ENCODE measurements at places on chromosomes 6 and 20.

DNA sequence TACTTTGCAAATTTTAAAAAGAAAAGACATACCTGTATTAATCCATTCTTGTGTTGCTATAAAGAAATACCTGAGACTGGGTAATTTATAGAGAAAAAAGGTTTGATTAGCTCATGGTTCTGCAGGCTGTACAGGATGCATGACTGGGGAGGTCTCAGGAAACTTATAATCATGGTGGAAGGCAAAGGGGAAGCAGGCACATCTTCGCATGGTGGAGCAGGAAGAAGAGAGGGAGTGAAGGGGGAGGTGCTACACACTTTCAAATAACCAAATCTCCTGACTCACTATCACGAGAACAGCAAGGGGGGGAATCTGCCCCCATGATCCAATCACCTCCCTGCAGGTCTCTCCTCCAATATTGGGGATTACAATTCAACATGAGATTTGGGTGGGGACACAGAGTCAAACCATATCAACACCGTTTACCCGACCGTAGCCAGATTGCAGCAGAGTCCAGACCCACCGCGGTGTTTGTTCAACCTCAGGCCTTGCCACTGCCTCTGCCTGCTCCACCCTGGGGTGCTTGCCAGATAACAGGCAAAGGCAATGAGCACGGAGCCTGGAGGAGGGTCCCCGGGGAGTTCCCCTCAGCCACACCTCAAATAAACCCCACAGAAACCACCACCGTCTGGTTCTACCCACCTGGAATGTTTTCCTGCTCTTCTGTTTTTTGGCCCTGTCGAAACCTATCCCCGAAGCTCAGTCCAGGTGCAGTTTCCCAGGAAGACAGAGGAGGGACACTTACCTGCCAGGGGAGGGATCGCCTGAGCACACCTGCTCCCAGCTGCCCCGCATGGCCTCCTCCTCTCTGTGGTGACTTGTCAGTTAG lies 142.2 kb upstream of the AFDN start:
- DNase-seq = no peak

DNA sequence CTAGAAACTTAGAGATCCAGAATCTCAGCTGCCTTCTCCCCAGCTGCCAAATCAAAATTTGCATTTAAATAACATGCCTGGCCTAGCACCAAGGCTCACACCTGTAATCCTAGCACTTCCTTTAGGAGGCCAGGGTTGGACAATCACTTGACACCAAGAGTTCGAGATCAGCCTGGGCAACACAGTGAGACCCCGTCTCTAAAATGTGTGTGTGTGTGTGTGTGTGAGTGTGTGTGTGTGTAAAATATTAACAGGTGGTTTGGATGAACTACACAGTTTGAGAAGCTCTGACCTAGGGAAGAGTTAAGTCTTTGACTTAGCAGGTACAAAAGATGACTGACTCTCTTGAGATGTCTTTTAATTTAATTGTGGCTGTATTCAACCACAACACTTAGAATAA lies 20.2 kb upstream of the CD2AP start:
- no peak for DNase-seq

- DNase-seq = no peak
Observed at GRCh38 chr20:25052255-25053194, 5.4 kb downstream of the ACSS1 start.

DNA sequence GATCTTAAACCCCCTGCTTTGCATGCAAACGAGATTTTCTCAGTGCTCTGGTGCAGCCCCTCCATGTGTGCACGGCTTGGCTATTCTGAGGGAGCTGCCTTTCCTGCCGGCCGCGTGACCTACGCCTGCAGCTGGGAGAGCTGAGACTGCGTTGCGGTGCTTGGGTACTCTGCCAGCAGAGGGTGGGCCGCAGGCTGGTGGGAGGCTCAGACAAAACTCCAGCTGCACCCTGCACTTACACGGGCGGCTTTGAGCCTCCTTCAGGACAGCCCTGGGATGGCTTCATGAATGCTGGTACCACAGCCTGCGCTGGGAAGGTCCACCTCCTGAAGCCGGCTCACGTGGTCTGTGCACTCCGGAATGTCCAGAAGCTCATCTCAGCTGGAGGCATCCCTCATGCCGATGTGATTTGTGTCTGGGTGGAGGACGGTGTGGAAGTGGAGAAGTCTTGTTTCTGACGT lies 223.7 kb downstream of the DLL1 start:
- DNase-seq = peak; percentile 64

DNA sequence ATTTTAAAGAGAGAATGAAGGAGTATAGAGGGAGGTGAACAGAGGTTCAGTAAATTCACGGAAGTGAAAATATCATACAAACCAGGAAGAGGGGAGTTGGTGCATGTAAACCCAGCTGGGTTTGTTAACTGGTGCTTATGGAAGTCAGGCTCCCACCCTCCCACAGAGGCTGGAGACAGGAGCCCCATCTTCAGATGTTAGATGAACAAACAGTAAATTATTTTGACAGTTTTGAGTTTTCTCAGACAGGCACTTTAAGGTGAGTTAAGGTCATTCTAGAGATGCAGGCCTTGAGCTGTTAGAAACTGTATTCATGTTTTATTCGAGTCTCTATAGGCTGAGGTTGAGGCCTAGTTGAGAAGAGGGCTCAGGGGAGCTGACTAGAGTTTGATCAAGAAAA lies 41.8 kb upstream of the FUCA2 start:
- no peak for DNase-seq

GRCh38 chr6:12250383-12250770 lies 39.8 kb upstream of the EDN1 start:
- no peak for DNase-seq

- DNase-seq = peak; percentile 91
Observed at GRCh38 chr20:50980851-50981713, 22.5 kb downstream of the MOCS3 start.

DNA sequence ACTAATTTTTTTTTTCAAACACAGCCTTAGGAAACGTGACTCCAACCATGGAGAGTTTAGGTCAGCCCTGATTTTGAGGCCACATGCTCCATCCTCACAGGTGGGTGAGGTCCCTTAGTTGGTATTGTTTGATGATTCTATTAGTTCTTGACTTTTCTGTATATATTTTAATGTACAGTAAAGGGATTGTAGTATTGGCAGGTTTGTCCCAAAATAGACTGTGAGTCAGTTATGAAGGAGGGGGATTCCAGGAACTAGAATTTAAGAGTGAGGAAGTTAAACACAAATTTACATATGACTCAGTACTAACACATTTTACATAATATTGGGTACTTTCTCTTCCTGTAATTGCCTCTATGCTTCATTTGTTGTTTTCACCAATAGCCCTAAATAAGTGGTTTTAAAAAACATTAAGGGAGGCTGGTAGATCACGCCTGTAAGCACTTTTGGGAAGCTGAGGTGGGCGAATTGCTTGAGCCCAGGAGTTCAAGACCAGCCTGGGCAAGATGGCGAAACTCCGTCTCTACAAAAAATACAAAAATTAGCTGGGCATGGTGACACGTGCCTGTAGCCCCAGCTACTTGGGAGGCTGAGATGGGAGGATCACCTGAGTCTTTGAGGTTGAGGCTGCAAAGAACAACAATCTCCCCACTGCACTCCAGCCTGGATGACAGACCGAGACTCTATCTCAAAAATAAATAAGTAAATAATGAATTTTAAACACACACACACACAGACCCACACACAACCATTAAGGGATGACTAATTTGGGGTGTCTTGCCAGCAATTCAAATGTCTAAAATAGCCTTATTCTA lies 81.8 kb downstream of the SGK1 start:
- no peak for DNase-seq

DNA sequence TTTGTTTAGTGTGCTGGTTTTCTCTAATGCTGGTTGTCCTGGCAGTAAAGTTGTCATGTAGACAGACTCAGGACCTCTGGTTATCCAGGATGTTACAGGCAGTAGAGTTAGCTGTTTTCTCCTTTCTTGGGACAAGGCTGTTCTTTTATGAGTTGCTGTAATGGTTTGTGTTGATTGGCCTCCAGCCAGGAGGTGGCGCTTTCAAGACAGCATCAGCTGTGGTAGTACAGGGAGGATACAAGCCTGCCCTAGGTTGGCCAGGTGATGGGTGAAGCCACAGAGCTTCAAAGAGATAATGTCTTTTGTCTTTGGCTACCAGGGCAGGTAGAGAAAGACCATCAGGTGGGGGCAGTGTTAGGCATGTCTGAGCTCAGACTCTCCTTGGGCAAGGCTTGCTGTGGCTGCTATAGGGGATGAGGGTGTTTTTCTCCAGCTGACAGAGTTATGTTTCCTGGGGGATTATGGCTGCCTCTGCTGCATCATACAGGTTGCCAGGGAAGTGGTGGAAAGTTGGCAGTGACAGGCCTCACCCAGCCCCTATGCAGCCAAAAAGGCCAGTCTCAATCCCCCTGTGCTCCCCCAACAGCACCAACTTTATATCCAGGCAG lies 127.2 kb upstream of the TAB2 start:
- DNase-seq = no peak

DNA sequence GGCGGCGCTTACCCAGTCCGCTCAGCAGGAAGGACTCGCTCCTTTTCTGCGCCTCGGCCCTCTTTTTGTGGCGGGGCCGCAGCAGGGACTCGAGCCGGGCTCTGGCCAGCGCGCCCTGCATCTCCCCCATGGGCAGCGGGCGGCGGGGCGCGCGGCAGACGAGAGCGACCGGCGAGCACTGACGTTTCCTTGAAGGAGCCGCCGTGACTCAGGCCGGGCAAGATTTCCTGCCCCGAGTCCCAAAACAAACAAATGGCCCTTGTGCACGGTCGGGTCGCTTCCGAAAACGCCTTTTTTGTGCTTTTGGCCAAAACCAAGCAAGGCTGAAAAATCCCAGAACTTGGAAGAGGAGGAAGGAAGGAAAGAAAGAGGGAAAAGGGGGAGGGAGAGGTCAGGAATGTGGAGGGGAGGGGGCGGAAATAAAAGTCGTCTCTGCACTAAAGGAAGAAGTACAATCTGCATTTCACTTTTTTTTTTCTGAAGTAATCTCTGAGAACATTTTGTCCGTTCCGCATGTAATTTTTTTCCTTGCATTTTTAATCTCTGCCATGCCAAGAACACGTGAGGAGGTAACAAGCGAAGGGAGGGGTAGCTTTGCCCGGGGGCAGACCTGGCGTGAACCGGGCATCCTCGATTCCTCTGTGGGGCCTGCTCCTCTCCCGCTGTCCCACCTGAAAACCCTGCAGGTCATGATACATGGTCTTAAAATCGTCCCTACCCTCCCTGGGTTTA lies 123.3 kb upstream of the SLC2A12 start:
- DNase-seq = peak; percentile 88

GRCh38 chr20:62197801-62198200 lies 15.0 kb downstream of the MTG2 start:
- DNase-seq = no peak

GRCh38 chr6:128124713-128125112 lies 223.9 kb upstream of the THEMIS start:
- no peak for DNase-seq

GRCh38 chr6:160795721-160796120 lies 93.7 kb downstream of the PLG start:
- DNase-seq = no peak

DNA sequence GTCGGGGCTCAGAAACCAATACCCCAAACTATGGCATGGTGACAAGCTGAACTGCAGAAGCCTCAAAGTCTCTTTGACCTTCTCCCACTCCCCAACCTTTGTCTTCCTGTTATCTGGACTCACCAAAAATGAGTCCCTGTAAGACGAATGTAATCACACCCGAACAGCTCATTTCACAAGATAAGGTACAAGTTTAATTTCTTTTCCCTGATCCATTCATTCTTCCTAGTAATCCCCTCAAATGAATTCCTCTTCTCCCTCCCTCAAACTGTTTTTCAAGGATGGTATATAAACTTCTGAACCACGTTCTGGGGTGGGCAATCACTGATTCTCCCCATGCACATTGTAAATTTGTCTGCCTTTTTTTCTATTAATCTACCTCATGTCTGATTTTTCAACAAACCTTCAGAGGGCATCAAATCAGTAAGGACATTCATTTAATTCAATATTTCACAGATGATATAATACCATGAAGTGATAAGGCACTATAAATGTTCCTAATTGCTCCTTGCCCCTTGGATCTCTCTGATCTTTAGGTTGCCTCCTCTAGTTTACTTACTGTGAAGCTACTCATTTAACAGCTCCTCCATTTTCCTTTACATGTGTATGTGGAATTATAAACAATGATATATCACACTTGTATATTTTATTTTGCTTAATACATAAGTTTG lies 77.2 kb downstream of the OR2B2 start:
- peak; percentile 24 for DNase-seq

DNA sequence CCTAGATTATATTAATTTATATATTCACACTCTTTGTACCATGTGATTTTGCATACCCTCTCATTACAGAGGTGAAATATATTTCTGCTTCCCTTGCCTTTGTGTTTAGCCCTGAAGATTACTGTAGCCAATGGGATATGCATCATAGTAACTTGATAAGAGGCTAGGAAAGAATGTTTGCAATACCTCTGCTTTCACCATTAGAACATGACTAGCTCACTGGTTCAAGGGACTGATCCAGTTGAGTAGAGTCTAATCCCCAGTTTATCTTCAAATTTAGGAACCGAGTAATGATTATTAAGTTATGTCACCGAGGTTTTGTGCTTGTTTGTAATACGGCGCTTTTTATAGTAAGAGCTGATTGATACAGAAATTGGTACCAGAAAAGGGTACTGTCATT lies 552.6 kb upstream of the GJE1 start:
- DNase-seq = no peak

DNA sequence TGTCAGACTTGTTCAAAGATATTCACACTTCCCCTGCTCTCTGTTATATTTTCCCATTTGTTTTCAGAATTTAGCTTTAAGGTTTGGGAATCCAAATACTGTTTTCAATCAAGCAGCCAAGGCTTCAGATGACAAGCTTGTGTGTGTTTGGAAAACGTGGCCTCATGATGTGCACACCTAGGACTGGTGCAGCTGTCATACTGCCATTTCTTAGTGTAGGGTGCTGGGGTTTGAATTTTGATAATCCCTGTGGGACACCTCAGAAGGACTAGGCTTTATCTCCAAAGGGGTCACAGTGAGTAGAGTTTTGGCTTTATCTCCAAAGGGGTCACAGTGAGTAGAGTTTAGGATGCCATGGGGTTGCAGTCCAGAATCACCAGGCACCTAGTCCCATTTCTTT lies 65.3 kb upstream of the JAG1 start:
- no peak for DNase-seq

DNA sequence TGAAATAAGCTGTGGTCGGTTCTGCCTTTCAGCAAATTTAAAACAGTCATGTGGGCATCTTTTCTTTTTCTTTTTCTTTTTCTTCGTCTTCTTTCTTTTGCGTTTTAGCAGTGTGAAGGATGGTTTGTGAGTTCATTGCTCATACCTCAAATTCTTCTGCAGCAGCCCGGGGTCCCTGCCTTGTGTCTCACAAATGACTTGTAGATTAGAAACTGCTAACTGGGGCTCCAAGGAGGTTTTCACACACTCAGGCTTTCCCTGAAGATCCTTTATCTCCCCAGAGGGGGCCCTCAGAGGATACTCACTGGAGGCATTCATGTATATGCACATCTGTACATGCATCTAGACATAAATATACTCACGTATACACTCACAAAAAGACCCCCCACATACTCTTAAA lies 1.7 kb downstream of the SMOC2 start:
- DNase-seq = peak; percentile 28

DNA sequence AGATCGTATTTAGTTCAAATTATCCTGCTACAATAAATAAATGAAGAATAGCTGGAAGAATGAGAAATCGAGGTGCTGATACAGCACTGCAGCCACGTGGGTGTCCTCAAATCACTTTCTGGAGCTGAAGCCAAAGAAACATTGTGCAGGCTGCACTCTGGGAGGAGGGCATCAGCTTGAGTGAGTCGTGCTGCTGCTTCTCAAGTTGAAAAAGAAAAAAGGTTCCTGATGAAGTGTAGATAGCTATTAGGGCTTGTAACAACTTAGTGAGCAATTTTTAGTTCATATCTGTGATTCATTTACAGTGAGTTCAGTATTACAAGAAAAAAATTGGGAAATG lies 40.5 kb downstream of the DSE start:
- no peak for DNase-seq
